ENCODE measurements at places on chromosomes 1 and 21.

GRCh38 chr21:33831962-33832659 is 83.5 kb downstream of the ATP5PO start:
- DNase-seq, result no peak

DNA sequence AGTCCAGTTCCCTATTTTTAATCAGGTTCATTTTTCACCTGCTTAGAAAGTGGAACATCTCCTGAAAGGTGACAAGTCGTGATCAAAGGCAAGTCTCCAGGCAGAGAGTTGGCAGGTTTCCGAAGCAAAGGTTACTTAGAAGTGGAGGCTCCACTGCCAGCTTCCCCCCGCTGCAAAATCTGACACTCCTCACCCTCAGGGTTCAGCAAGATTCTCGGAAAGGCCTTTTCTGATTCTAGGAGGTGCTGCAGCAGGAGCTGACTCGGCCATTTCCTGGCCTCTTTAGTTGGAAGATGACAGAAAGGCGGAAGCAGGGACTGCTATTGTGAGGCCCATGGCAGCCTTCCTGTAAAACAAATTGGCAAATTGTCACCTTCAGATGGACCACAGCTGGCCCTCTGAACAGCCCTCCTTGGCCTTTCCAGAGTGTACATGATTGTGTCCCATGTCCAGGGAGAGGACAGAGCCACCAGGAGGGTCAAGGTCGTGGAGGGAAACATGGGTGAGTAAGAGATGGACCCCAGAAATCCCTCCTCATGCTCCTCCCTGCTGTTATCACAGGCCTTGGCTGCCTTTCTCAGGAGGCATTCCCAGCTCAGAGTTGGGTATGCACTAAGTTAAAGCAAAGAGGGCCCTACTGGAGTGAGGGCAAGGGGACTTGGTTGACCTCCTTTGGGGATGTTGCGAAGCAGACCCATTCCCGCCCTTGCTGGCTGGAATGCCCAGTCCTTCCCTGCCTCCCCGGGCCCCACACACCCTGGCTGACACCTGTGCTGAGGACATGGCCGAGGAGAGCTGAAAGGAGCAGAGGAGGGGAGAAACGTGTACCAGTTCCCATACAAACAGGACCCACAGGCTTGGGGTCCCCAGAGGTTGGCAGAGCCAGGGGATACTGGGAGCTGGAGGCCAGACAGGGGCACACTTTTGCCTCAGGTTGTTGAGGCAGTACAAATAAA is 115.5 kb upstream of the IRF2BP2 start:
- DNase-seq, result peak; percentile 92

- no peak for DNase-seq
These were observed 103.2 kb upstream of the KRTAP19-8 start for GRCh38 chr21:31141389-31142000.

DNA sequence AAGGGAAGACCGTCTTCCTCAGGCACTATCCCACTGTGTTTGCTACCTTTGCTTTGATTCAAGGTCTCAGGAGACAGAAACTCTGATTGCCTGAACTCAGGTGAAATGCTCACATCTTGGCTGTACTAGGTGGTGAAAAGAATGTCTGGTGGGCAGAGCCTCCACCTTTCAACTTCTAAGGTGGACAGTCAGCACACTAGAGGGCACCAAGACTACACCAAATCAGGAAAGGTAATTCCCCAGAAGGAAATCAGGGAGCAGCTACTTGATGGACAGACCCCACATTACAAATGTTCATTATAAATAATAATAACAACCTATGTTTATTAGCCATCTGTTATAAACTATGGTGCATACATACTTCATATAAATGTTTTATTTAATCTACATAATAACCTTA is 220.9 kb downstream of the ATG4C start:
- no peak for DNase-seq

DNA sequence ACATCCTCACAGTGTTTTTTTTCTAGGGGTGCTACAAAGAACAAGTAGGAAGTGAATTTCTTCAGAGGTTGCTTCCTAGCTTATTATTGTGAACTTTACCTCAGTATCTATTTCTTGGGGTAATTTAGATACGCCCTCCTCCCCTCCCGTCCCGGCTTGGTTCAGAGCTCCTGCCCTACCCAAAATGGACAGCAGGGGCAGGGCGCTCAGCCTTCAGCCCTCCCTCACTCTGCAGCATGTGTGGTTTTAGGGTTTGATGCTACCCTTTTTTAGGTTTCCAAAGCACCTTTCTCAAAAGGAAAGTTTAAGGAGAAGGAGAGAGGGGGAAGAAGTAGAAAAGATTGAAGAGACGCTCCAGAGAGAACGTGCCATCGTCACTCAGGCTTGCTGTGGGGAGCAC is 16.9 kb upstream of the POGK start:
- no peak for DNase-seq

GRCh38 chr1:35577071-35577998 is 4.2 kb downstream of the TFAP2E start:
- DNase-seq, result peak; percentile 61

- DNase-seq, result no peak
These were observed 12.8 kb upstream of the KAZN start for GRCh38 chr1:14585728-14586127.

DNA sequence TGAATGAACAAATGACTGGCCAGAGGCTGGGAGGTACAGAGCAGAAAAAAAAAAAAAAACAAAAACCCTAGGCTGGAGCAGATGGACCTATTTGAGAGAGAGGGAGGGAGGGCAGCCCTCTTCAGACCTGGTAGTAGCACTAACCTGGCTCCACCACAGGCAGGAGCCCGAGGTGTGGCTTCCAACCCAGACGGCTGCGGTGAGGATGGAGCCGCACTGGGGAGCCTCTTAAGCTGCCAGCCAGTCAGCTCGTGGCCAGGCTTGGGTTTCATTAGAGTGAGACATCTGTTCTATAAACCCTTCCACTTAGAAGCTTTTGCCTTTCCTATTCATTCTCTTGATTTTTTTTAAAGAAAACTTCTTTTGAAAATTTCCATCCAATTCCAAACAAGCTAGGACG is 16.8 kb downstream of the LGR6 start:
- DNase-seq, result no peak

DNA sequence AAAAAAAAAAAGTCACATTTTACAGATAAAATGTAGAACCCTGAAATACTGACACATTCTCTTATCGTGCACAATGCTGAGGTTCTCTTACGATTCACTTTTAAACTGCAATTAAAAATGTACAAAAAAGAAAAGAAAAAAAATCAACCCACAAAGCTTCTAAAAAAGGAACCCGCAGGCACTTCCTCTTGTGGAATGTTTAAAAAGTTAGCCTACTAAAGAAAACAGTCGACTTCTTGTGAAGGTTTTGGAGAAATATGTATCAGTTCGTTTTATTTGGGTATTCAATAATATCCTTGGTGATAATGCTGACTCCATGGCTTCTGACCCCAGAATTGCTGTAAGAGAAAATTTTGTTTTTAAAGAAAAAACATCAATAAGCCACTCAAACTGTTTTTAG is 10.2 kb downstream of the HNRNPU start:
- peak; percentile 25 for DNase-seq
